Fibroblast of pulmonary artery (primary cell): ENCODE measurements at places on chromosomes 7 and 10.

GRCh38 chr7:105871142-105871541, 5.3 kb downstream of the ATXN7L1 start:
- DNase-seq, result no peak

- DNase-seq, result peak; percentile 36
These were observed 31.1 kb downstream of the ADAP1 start for GRCh38 chr7:923108-924041.

- DNase-seq, result no peak
These were observed 91.5 kb downstream of the JAZF1 start for GRCh38 chr7:28088901-28089714.

DNA sequence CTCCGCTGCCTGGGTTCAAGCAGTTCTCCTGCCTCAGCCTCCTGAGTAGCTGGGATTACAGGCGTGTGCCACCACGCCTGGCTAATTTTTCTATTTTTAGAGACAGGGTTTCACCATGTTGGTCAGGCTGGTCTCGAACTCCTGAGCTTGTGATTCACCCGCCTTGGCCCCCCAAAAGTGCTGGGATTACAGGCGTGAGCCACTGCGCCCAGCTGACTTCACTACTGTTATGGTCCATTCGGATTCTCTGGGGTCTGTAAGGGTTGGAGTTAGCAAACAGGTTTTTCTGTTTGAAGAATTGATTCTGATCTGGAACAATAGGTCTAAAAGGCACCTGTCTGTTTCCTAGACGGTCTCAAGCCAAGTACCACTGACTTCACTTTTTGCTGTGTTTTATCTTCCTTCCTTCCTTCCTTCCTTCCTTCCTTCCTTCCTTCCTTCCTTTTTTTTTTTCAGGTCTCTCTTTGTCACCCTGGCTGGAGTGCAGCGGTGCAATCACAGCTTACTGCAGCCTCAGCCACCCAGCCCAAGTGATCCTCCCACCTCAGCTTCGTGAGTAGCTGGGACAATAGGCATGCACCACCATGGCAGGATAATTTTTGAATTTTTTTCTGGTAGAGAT, 192.2 kb downstream of the CAMK1D start:
- no peak for DNase-seq

GRCh38 chr7:157789094-157789493, 452.3 kb downstream of the DNAJB6 start:
- DNase-seq, result no peak

GRCh38 chr7:12623223-12623622, 52.7 kb downstream of the SCIN start:
- DNase-seq, result no peak

DNA sequence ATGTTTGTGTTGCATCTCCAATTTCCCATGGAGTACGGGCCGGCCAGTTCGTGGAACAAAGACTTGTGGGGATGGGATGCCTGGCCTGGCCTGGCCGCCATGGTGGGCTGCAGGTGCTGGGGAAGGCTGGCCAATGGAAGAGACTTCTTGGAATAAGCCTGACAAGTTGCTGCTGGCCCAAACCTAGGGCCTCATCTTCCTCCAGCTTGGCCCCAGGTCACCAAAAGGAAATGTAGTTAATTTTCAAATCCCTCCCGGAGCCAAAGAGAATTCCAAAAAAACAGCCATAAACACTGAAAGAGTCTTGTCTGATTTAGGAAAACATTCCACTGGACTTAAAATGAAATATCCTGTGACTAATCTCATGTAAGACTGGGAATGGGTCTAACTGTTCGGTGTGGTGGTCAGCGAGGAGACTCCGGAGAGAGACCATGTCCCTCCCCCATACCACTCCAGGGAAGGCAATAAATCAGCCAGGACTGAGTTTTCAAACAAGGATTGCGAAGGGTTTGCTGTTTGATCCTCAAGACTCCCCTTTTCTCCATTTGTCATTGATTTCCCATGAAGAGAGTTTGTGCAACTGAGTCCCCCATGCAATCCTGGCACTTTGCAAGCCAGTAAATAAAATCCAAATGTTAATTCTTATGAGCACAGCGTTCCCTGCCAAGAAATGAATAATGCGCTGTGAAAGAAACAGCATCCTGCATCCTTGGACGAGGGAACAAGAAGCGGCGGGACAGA, 128.7 kb upstream of the HABP2 start:
- no peak for DNase-seq

GRCh38 chr10:132674311-132674710, 111.6 kb downstream of the NKX6-2 start:
- DNase-seq, result no peak

GRCh38 chr7:117472335-117472734, 7.5 kb upstream of the CFTR start:
- no peak for DNase-seq

- peak; percentile 51 for DNase-seq
These were observed 238.7 kb upstream of the PRSS58 start for GRCh38 chr7:142496545-142496991.

DNA sequence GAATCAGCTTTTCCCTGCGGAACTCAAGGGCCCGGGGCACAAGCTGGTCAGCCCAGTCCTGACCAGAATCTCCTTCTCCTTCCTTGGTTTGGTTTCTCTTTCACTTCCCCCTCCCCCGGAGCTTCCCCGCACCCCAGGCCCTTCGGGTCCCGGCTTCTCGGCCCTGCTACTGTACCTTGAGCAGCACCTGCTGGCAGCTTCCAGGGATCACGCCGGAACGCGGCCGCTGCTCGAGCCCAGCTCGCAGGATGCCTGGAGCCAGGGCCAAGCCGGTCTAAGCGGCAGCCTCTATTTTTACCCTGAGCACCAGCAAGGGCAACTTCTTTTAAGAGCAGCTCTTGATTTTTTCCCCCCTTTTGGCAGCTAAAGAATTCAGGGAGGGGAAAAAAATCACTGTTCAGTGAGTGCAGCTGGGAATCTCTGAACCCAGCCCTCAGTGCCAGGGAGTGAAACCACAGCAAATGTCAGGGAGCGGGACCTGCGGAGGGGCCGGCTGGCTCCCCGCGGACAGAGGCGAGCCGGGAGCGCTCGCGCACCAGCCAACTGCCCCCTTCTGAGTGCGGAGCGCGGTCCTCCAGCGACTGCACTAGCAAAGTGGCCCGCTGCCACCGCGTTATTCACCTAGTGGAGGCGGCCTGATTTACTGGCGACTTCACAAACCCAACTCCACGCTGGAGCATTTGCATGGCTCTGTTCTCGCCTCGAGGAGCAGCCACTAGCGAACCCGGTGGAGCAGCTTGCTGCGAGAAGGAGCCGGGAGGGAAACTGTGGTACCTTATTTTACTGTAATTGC, 2.4 kb upstream of the INHBA start:
- DNase-seq, result peak; percentile 91

DNA sequence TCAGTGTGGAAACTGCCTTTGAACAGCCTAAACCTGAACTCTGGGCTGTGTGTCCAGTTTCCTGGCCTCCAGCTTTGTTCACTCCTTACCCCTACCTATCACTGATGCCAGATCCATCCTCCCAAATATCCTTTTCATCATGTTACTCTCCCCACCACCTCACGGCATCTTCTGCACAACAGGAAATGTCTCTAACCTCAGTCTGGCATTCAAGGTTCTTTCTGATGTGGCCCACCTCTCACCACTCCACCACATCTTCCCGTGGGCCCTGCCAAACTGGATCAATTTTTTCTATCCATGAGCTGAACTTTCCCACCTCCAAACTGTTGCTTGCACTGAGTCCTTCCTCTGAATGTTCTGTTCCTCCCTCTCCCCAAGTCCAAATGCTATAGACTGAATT, 35.8 kb upstream of the MAP3K8 start:
- no peak for DNase-seq
